ENCODE measurements at places on chromosomes 7 and 10.

DNA sequence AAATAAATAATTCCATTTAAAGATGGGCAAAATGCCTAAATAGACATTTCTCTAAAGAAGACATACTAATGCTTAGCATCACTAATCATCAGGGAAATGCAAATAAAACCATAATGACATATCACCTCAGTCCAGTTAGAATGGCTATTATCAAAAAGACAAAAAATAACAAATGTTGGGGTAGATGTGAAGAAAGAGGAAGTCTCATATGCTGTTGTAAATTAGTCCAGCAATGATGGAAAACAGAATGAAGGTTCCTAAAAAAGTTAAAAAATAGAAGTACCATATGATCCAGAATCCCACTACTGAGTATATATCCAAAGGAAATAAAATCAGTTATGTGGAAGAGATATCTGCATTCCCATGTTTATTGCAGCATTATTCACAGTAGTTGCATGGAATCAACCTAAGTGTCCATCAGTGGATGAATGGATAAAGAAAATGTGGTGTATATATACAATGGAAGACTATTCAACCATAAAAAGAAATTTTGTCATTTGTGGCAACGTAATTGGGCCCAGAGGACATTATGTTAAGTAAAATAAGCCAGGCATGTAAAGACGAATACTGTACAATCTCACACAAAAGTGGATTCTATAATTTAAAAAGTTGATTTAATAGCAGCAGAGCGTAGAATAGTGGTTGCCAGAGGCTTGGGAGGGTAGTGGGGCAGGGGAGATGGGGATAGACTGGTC is 52.0 kb downstream of the TCAF1 start:
- DNase-seq: no peak

DNA sequence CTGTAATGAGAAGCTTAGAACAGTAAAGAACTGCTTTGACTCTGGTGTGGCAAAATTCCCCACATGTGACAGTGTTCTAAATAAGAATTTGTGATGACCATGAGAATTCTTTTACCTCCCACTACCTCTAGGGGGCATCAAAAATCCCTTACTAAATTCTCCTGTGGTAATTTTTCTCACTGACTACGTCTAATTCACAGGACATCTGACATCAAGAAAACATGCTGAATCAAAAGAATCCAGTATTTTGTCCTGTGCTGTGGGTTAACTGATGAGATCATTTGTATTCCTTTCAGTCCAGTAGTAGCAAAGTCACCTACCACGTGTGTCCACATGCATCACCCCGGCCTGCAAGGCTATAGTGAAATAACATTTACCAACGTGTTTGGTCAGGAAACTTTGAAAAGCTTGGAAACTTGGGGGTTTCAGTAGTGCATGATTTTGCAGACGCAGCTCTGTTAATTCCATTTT is 103.8 kb downstream of the ATE1 start:
- peak; percentile 70 for DNase-seq

DNA sequence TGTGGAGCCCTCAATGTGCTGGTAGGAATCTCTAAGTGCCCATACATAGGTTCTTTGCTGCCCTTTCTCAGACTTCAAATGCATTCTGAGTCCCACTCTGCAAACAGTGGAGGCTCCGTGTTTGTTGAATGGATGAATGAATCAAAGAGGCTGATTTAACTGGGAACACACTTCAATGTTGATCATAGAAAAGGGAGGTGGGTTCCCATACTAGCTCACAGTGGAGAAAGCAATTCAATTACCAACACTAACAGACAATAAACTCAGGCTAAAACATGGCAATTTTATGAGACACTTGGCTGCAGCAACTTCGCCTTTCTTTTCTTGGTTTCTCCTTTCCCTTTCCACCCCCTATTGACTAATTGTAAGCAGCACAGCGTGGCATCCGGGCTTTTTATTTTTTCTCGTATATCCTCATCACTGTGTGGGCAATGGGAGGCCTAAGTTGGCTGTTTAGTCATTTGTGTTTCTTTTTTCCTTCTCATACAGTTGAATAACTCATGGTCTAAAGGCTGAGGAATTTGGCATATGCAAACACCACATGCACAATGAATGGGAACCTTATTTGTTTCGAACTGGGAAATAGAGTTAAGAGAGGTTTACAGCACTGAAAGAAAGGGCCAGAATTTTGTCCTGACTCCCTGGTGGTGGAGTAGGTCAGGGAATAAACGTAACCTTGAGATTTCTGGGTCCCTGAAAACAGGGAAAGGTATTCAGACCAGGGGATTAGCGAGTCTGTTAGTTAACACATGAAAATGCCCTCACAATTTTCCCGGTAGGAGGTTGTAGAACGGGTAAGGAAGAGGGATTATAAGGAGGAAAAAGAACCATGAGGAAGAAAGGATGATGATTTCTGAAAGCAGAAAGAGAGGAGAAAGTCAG is 858.5 kb downstream of the KCNMA1 start:
- no peak for DNase-seq

- DNase-seq: peak; percentile 23
These were observed 27.4 kb upstream of the GDI2 start for GRCh38 chr10:5840314-5841307.

DNA sequence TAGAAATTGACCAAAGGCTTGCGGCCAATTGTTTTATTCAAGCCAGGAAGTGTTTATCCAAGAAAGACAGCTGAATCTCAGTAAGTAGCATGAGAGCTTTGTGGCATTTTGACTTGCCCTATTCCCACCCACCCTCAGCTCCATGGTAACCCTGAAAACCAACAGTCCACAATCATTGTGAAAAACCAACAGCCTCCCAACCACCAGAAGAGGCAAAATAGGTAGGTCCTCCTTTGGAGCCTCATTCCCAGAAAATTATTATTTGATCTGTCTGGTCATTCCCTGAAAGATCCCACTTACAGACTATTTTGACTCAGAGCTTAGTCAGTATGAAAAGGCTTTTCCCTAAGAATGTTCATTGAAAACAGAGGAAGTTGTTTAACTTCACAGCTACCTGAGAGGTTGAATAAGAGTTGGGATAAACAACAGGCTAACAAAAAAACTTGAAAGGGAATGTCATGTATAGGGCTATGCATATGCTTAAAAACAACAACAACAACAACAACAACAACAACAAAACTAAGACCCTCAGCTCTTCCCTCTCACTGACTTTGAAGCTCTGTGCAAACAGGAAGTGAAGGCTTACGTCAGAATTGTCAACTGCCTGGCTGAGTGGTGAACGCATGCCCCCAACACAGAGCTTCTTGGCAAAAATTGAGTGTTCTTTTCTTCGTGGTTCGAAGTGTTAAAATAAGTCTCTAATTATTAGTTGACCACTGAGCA is 11.2 kb downstream of the KPNA7 start:
- no peak for DNase-seq

GRCh38 chr10:7409045-7409731 is 1.6 kb downstream of the SFMBT2 start:
- DNase-seq: peak; percentile 12

All from lung microvascular endothelial cell (primary cell).